ENCODE measurements at places on chromosomes 3 and 15. TPM values are rescaled to one million over a fixed set of nuclear protein-coding genes. Genes with fewer than 3 reads are reported as not detected.

PCSK6 gene
- total RNA-seq: 14.1 TPM

DET1 gene
- total RNA-seq: 16.7 TPM

GRCh38 chr15:28888900-28889299 is 3.1 kb downstream of the APBA2 start:
- DNase-seq: no peak

OSTN gene
- 13.9 TPM for total RNA-seq

DNA sequence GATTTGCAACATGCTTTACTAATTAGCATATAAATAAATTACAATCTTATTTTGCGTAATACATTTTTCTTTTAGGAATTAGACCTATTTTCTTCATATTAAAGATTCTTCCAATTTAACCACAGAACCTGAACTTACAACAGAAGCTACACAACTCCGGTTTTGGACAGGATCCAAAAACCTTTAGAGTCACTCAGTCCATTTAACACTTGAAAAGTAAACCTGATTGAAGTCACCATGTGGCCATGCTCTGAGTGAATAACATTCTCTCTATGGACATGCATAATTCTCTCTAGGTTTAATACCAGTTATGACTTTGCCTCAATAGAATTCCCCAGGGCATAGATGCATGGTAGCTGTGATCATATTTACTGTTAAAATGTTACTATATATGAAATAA is 751.0 kb downstream of the VGLL3 start:
- no peak for DNase-seq

GRCh38 chr3:46662771-46663551 is 30.5 kb downstream of the ALS2CL start:
- peak; percentile 11 for DNase-seq

- no peak for DNase-seq
Measured at GRCh38 chr3:30673425-30674341, 67.3 kb downstream of the TGFBR2 start.

DNA sequence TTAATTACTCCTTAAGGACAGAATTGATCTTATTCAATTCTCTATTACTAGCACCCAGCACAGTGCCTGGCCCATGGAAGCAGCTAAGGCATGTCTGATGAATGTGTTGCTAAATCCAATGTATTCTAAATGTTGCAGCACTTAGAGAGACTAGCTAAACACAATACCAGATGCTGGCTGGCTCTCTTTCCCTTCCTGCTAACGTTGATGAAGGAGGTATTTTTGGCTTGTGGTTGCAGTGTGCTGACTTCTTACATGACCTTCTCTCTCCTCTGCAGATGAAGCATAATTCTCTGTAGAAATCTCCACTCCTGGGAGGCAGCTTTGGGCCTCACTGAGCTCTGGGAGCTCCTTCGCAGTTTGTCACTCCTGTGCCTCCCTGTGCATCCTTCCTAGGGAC is 183.6 kb downstream of the PEX5L start:
- DNase-seq: no peak

DNA sequence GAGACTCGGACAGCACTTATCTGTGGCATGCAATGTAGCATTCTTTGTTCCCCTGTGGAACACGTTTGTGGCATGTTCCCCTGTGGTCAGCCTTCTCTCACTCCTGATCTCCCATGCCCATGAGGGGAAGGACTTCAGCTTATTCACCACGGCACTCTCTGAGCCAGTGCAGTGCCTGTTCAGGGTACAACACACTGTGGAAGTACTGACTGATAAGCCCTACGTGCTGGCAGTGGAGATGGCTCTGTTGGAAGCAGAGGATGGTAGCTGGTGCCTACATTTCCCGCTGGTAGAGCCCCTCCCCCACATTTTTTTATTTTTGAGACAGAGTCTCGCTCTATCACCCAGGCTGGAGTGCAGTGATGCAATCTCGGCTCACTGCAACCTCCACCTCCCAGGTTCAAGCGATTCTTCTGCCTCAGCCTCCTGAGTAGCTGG is 43.5 kb upstream of the ETV5 start:
- DNase-seq: no peak

DNA sequence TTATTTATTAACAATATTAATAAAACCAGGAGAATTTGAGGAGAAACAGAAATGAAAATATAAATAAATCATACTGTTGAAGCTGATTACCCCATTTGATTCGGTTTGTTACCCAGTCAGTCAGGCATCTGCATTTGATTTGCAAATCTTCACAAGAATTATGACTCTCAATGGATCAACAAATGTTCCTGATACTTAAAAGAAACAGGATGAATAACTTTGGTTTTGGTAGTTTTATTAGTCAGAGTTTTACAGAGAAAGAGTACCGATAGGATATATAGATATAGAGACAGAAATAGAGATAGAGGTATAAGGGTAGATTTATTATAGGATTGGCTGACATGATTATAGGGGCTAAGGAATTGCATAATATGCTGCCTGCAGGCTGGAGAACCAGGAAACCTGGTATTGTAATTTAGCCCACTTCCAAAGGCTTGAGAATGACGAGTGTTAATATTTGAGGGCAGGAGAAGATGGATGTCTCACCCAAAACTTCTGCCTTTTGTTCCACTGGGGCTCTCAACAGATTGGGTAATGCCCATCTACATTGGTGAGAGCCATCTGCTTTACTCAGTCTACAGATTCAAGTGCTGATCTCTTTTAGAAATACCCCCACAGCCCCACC is 241.6 kb upstream of the COL8A1 start:
- DNase-seq: no peak

DNA sequence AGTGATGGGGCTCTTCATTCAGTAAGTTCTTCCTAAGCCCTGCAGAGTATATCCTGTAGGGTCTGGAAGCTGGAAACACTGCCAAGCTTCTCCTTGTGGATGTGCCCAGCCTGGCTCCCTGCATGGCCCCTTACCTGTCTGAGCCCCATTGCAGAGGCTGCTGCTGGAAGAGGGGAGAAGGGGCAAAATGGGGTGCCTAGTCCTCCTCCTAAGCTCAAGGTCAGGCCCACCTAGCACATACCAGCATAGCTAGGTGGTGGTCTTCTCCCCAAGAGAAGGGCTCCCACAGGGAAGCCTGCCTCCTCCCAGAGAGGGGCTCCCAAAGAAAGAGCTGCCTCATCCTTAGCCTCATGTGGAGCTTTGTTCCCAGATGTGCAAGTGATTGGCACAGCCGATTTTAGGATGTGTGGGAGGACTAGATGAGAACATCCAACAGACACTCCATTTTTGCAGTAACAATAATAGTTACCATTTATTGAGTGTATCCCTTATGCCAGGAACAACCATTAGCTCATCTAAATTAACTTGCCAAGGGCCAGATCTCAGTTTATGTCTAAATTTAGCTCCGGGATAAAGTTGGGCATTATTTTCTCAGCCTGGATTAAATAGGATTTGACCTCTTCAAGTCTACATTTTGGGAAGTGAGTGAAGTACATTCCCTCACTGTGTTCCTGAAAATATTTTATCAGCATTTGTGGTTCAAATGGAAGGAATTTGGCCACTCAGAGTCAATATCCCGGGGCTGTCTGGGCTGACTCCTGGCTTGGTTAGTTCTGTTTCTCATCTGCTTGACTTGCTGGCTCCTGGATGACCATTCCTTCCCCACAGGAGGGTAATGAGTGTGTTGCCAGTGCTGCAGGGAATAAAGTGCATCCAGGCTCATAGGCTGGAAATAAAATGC is 291.1 kb upstream of the ROPN1 start:
- no peak for DNase-seq

- DNase-seq: no peak
Measured at GRCh38 chr3:170437176-170437575, 18.5 kb downstream of the CLDN11 start.

DNA sequence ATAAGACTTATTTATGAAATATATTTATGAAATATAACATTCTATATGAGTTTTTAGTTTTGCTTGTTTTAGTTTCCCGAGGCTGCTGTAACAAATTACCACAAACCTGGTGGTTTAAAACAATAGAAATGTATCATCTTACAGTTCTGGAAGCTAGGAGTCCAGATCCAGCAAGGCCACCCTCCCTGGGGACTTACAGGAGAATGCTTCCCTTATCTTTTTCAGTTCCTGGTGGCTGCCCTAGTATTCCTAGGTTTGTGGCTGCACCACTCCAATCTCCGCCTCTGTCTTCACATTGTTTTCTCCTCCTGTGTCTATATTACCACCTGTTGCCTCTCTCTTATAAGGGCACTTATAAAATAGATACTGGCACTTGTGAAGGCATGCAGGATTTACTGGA is 877.8 kb downstream of the TUSC7 start:
- DNase-seq: no peak

GALNT15 gene
- total RNA-seq: 6.0 TPM

FRMD5 gene
- 2.9 TPM for total RNA-seq

- no peak for DNase-seq
Measured at GRCh38 chr3:42257007-42257406, 9.0 kb downstream of the CCK start.

CPLX3 gene
- not detected for total RNA-seq

DNA sequence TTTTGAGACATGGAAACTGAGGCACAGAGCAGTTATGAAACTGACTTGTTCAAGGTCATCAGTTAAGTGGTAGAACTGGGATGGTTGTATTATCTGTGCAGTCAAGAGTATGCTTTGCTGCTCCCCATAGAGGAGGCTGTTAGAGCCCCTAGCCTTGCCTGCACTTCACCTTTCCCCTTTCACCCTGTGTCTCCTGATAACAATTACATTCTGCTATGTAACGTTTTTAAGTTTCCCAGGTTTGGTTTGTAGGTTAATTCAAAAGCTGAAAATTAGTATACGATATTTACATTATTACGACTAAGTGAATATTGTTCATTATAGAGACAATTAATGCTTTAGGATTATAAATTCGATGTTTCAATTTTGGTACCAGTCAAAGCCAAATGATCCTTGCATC is 89.9 kb downstream of the ECT2 start:
- DNase-seq: no peak

KY gene
- total RNA-seq: 4.9 TPM

LRTM1 gene
- total RNA-seq: 13.4 TPM

GRCh38 chr15:74957476-74958035 is 984 bp upstream of the RPP25 start:
- no peak for DNase-seq

GRCh38 chr3:126208182-126208581 is 27.8 kb upstream of the ALDH1L1 start:
- DNase-seq: no peak

- DNase-seq: no peak
Measured at GRCh38 chr15:40360015-40360414, 2.0 kb downstream of the DISP2 start.

GRCh38 chr15:84606653-84607120 is 5.9 kb downstream of the ZSCAN2 start:
- DNase-seq: no peak

DNA sequence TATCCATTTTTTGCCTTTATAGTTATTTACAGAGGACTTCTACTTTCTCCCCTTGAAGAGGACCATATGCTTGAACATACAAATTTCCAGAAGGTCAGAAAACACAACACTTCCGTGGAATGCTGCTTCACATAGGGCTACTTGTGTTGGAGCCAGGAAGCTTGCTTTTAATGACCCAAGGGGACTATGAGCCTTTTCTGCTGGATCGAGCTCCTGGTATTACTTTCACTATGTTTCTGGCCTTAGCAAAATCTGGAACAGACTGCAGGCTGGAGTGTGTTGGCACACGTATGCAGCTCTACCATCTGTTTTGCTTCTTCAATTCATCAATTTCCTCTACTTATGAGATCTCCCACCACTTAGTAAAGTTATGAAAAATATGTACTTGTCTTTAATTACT is 69.3 kb upstream of the CBLB start:
- DNase-seq: peak; percentile 59

DNA sequence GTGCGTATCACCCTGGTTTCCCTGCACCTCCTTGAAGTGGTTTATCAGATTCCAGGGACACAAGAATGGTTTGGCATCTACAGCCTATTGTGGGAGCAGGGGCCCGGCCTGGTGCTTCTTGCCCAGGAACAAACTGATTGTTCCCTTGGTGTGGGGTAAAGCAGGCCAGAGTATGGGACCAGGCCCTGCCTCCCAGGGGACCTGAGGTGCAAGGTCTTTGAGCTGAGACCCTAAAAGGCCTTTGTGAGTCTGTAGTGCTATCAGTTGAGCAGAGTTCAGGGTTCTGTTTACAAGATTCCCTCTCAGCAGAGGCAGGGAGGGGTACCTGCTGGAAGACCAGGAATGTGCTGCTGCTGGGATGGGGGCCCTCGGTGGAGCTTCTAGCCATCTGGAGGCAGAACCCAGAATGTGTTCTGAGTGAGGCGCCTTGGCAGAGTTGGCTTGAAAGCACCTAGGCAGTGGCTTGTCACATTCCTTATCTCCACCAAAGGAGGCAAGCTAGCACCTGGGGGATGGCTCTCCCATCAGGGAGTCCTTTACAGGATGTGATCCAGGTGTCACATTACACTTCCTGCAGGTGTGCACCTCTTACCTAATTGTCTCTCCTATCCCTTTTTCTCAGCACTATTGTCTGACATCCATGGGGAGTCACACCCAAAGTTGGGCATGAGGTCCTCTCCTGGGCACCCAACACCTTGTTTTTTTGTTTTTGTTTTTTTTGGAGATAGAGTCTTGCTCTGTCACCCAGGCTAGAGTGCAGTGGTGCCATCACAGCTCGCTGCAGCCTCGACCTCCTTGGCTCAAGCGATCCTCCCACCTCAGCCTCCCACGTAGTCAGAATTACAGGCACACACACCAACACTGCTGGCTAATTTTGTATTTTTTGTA is 13.1 kb downstream of the FLNB start:
- DNase-seq: no peak

GRCh38 chr3:34070831-34071585 is 272.6 kb downstream of the PDCD6IP start:
- DNase-seq: no peak

- DNase-seq: no peak
Measured at GRCh38 chr15:46489276-46489675, 854.4 kb downstream of the SQOR start.

GRCh38 chr15:95259965-95260364 is 1028.6 kb downstream of the MCTP2 start:
- DNase-seq: no peak

DNA sequence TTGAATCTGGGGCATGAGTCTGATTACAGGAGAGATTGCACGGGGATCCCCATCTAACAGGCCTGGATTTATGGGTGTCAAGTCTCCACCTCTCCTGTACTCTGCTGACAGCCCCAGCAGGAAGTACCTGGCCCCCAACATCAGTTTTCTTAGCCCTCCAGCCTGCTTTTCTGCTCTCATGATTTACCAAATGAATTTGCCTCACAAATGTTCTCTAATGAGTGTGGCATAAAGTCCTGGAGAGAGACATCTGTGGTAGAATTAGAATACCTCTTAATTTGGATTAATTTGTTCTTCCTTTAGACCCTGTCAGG is 60.1 kb downstream of the FNDC3B start:
- no peak for DNase-seq

DNA sequence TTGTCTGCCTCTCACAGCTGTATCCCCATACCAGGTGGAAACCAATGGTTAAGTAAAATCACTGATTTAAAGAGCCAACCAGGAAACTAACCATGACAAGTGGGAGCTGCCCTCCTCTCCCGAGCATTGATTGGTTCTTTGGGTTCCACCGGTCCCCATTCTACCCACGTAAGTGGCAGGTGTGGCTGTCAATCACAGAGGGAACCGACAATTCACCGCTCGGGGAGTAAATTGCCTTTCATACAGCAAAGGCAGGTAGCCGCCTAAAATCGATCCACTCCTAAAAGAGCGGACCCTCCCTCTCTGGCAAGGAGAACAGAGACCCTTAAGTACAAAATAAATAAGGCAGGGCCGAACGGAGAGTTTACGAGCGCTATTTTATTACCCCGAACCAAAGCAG is 1.2 kb downstream of the ERC2 start:
- DNase-seq: peak; percentile 70

DOCK3 gene
- 1.7 TPM for total RNA-seq
